ENCODE measurements at places on chromosomes 16 and 17. TPM values are rescaled to one million over a fixed set of nuclear protein-coding genes. Genes with fewer than 3 reads are reported as not detected.

The OTOP2 gene
- not detected for total RNA-seq

DNA sequence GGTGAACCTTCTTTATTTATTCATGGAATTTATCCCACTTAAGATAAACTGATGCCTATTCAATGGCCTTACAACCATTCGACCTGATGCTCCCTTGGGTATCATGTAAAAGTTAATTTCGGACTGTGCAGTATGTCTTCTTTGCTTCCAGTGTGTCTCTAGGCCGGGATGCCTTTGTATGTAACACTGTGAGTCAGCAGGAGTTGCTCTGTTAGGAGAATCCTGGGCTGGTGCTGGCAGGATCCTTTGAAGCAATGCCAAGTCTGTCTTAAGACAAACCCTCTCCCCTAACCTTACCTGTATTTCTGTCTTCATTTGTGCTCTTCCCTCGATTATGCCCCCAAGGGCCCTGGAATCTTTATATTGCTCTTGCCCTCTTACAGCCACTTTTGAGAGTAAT, 37.9 kb upstream of the ABCA8 start:
- DNase-seq, result peak; percentile 49

DNA sequence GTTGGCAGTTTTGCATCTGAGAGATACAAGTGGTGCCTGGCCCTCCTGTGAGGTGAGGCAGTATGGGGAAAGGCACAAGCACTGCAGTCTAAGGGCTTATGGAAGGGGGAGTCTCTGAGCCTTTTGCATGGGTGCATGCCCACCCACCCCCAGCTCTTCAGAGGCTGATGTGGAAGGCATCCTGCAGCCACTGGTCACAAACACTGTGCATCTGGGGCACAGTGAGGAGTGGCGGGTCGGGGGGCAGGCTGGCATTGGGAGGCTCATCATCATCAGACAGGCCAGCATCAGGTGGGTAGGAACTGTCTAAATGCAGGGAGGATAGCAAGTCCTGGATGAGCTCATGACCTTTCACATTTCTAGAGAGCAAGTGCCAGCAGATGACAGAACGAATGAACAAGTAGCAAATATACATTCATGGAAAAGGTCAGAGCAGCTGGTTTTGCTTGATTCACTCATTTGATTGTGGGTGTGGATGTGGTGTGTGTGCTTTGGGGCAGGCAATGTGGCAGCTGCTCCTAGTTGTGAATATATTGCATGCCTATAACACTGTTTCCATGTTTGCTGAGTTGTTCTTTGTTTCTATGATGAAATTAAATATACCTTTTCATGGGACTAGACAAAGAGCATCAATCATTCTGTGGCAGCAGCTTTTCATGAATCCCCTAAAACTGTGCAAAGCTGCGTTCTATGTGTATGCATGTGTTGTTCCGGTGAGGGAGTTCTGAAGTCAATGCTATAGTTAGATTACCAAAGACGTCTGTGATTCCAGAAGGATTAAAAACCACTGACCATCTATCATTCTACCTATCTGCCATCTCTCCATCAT, 29.2 kb downstream of the TRIM25 start:
- DNase-seq, result no peak

DNA sequence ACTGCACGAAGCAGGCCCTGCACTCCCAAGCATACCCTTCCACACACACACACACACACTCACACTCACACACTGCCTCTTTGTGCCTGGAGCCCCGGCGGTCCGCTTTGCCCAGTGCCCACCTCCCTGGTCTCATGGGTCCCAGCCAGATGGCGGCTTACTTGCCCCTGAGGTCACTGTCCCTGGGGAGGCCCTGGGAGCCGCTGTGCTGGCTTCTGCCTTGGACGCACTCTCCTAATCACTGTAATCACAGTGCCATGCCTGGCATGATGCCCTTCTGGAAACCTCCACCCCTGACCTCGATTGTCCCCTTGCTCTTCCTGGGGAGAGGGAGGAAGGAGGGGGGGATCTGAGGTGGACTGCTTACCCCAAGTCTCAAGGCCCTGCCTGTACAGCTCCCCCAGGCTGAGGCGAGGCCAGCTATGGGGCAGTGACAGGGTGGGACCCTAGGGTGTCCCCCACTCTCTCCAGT, 36.0 kb downstream of the ARHGAP23 start:
- DNase-seq, result no peak

GRCh38 chr16:67518676-67519075, 10.0 kb upstream of the RIPOR1 start:
- no peak for DNase-seq

DNA sequence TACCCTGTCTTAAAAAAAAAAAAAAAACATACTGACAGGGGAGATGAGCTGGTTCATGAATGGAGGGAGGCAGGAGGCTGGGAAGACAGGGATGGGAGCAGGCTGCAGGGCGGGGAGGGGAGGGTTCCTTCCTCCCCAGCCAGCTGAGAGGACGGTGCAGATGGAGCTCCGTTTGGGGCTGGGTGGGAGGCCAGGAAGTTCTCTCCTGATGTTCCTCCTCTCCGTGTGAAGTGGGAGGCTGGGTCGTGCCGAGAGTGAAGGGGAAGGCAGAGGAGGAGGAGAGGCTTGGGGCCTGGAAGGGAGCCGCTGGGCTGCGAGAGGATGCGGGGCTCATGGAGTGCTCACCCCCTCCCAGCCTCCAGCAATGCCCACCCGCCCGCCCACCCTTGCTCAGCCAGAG, 21.3 kb downstream of the SBK1 start:
- DNase-seq, result no peak

- no peak for DNase-seq
Observed at GRCh38 chr16:68524069-68524820, 14.8 kb upstream of the ZFP90 start.

DNA sequence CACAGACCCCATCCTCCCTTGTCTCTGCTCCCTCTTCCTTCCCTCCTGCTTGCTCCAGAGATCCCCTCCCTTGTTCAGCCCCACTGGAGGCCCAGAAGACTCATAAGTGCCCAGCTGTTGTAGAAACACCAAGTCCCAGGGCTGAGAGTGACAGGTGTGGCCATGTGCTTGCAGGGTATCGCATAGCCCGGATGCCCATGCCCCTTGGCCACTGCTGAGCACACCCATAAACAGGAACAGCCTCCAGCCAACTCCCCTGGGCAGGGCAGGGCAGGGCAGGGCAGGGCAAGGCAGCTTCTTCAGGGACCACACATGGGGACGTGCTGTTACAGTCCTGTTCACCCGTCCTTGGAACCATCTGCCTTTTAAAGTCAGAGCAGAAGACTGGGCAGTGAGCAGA, 2.0 kb downstream of the CACNG1 start:
- DNase-seq, result no peak

Data from fibroblast of lung (primary cell).